ENCODE measurements at places on chromosomes 5 and 9.

GRCh38 chr5:116534964-116535651 is 39.5 kb downstream of the SEMA6A start:
- no peak for DNase-seq

DNA sequence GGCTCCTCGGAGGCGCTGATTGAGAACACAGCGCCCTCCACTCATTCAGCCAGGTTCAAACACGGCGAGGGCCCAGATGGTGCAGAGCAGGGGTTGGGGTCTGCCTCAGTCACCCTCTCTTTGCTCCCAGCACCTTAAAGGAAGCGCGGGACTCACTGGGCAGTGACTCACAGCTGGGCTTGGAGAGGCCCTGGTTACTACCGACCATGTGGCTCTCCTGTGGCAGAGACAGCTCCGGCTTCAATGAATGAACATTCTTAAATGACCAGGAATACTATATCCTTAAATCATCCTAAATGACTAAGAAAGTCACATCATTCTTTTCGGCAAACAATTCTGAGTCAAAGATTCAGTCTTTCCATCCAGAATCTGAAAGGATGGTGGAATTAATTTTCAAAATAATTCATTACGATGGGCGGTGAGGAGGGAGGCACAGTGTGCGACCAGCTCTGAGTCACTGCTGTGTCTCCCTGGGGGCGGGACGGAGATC is 1.6 kb upstream of the INPP5E start:
- no peak for DNase-seq

DNA sequence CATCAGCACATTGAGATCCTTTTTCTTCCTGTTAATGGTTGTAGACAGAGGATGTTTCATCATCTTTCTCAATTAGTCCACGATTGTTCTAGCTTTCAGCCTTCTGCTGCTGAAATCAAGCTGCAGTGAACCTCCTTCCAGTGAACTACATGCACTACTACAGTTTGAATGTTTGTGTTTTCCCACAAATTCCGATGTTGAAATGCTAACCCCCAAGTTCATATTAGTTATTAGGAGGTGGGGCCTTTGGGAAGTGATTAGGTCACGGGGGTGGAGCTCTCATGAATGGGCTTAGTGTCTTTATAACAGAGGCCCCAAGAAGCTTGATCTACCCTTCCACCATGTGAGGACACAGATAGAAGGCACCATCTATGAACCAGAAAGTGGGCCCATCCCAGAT is 32.9 kb downstream of the NSG2 start:
- no peak for DNase-seq

DNA sequence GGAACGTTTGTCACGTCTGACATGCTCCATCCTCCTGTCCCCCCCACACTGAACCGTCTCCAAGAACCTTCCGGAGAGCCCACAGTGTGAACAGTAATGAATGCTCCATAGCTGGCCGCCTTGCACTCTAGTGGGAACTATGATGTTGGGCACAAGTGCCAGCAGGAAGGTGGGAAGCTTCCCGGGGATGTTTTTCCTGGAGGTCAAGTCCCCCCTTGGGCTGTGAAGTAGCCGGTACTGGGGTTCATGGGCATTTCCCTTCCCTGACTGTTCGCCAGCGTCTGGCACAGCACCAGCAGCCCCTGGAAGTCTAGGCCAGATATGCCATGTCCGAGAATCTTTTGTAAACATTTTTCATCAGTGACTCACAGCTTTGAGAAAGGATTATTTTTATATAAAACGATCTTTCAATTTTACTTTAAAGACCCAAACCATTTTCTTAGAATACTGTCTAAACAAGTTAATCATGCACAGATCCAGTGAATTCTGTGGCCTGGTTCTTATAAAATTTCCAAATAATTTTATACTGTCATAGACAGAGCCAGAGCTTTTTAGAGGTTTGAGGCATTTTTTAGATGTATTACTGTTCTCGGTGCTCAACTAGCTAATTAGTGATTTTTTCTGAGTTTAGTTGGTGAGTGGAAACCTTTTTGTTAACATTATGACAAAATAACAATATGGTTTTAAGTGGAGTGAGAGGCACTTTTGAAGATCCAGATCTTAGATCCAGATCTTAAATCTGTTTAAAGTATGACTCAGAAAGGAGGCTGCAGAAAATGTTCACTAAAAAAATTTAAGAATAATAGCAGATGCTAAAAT is 11.6 kb downstream of the ABL1 start:
- no peak for DNase-seq

GRCh38 chr5:179287631-179288030 is 57.6 kb downstream of the ADAMTS2 start:
- no peak for DNase-seq

DNA sequence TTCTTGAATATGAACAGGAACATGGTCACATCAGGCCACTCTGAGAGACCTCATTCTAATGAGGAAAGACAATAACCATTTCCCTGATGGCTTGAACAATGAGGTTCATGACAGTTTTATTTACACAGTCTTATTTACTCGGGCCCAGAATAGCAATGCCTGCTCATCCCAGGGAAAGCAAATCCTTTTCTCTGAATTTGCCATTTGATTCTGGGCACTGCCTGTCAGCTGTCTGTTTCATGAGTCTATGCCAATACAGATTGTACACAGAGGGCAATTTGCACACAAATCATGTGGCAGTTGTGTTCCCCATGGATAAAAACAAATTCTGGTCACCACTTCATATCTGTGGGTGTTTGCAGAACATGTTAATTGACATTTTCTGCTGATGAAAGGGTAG is 492.5 kb downstream of the ACTL7B start:
- DNase-seq: no peak

DNA sequence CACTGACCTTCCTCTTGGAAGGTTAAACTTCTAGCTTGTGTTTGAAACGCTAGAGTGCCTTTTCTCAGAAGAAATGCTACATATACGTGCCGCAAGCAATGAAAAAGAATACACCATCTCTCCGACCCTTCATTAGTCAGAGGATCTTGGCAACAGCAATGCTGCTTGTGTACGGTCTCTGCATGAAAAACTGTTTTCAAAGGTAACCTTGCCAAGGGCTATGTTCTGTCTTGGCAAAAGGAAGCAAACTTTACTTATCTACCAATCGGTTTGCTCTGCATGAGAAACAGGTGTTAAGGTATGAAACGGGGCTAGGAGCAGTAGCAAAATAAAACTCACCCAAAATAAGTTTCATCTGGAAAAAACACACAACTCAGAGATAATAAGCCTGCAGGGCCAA is 297.8 kb downstream of the FBXL17 start:
- no peak for DNase-seq

GRCh38 chr9:116741742-116742141 is 54.6 kb downstream of the TRIM32 start:
- no peak for DNase-seq

GRCh38 chr9:9913276-9913832 is 699.4 kb downstream of the PTPRD start:
- DNase-seq: no peak

DNA sequence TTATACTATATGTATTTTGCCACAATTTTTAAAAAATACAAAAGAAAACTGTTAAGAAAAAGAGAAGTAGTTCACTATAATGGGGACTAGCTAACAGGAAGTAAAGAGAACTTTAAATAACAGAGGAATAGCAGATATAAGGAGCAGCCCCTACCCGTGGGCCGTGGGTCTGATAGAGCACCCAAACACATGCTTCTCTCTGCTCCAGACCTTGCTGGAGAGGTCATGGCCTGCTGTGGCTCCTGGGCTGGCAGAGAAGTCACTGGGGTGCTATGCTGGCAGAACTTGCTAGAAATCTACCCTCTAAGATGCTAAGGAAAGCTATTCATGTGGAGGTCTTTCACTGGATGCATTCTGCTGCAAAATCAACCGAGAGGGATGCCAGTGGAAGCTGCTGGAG is 10.0 kb upstream of the TNFAIP8 start:
- DNase-seq: no peak

- DNase-seq: no peak
These were observed 69.0 kb downstream of the ADAMTS16 start for GRCh38 chr5:5209089-5209488.

GRCh38 chr5:181200816-181201215 is 4.2 kb downstream of the TRIM7 start:
- no peak for DNase-seq

DNA sequence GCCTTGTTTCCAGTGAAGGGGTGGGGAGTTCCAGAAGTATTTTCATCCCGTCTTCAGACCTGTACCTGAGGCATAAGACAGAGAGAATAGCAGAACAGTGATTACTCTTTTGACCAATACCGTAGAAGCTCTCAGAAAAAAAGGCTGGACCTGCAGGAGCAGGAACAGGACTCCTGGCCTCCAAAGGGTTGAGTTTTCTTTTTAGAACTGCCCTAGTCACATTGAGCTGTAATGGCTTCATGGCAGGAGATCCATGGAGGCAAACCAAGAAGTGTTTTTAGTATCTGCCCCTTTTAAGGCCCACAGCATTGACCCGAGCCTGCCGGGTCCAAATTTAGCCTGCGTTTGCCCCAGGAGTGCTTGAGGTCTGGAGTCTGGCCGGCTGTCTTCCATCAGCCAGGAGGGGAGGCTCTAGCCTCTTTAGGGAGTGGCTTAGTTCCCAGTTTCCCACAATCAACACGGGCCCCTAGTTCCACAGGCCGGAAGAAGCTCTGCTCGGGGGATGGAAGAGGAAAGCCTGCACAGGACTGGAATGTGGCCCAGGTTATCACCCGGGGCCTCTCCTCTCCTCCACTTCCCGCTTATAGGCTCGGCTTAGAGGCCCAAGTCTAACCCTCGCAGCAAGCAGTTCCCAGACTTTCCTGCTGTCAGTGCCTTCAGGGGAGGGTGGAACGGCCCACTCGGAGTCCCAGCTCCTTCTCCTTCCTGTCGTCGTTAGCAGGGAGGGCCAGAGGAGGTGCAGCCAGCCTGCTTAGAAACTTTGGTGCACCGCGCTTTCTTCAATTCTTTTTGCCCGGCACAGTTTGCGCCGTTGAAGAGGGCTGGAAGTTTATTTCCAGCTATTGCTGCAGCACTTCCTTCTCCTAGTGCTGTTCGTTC is 80.7 kb downstream of the C9orf152 start:
- no peak for DNase-seq

GRCh38 chr5:142896325-142897007 is 126.3 kb downstream of the ARHGAP26 start:
- no peak for DNase-seq

- DNase-seq: no peak
These were observed 80.6 kb downstream of the NPR3 start for GRCh38 chr5:32791536-32792243.

DNA sequence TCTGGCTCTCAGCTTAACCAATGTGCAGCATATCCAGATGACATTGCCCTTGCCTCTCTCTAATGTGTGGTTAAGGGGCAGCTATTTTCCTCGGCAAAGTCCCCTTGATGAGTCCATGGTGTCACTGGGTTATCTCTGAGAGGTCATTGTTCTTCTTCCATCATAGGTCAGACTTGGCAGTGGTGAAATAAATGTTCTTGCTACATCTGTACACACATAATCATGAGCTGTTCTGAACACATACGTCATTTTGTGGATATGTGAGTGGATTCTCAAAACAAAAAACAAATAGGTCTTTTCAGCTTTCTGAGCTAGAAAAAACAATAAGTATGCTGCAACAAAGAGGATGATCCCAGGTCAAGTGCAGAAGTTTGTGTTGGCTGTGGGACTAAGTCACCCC is 134.7 kb upstream of the PTPN3 start:
- no peak for DNase-seq

GRCh38 chr9:114486205-114486963 is 18.9 kb downstream of the WHRN start:
- DNase-seq: no peak

- no peak for DNase-seq
These were observed 462.7 kb downstream of the EBF1 start for GRCh38 chr5:158637039-158637438.

- DNase-seq: no peak
These were observed 21.8 kb upstream of the AGGF1 start for GRCh38 chr5:77008413-77008812.
